ENCODE measurements at places on chromosomes 11 and 22. TPM values are rescaled to one million over a fixed set of nuclear protein-coding genes. Genes with fewer than 3 reads are reported as not detected.

The ZP1 gene
- polyA plus RNA-seq: 0.32 TPM

The OR8A1 gene
- polyA plus RNA-seq: not detected

The TSSK2 gene
- not detected for polyA plus RNA-seq

The TUB gene
- polyA plus RNA-seq: 13.2 TPM

The DCHS1 gene
- polyA plus RNA-seq: 0.07 TPM

The IFITM1 gene
- polyA plus RNA-seq: not detected

The BTG4 gene
- polyA plus RNA-seq: 0.38 TPM

The RAB39A gene
- polyA plus RNA-seq: 0.42 TPM

The FAT3 gene
- polyA plus RNA-seq: 0.61 TPM
